Midbrain (tissue), 1 donor: ENCODE measurements at places on chromosomes 6 and 20.

DNA sequence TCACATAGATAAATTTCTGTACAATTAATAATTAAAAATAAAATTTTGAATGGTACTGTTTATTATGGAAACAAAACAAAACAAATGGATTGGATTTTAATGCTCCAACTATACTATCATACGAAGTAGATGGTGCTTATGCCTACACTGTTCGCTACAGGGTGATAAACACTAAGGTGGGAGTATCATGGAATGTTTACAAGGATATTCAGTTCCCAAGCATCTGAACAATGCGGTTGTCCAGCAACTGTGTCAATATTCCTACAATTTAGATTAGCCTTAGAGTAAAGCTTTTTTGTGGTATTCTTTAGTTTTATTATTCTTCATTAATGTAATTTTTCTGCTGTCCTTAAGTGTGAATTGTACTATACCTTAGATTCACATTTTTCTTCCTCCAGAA is 105.1 kb downstream of the MMS22L start:
- no peak for DNase-seq

- DNase-seq: no peak
Measured at GRCh38 chr20:18637224-18637623, 49.4 kb downstream of the DTD1 start.

- DNase-seq: no peak
Measured at GRCh38 chr6:4394786-4395185, 259.4 kb upstream of the ECI2 start.

DNA sequence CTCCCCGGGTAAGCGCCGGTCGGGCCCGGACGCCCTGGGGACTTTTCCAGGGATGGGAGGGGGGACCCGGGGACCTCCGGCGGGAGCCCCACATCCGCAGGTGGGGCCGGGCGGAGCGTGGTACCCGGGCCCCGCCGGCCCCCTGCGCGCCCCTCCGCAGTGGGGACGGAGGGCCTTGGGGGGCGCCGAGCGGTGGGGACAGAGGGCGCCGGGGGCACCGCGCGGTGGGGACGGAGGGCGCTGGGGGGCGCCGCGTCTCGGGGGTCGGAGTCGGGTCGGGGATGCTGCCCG is 270 bp downstream of the PLEKHG1 start:
- no peak for DNase-seq

- peak; percentile 9 for DNase-seq
Measured at GRCh38 chr6:109978174-109979032, at the start of gene GPR6. Gene GPR6 (plus strand): TSS chr6:109978311. CDS start chr6:109979113, 802 bp downstream.

DNA sequence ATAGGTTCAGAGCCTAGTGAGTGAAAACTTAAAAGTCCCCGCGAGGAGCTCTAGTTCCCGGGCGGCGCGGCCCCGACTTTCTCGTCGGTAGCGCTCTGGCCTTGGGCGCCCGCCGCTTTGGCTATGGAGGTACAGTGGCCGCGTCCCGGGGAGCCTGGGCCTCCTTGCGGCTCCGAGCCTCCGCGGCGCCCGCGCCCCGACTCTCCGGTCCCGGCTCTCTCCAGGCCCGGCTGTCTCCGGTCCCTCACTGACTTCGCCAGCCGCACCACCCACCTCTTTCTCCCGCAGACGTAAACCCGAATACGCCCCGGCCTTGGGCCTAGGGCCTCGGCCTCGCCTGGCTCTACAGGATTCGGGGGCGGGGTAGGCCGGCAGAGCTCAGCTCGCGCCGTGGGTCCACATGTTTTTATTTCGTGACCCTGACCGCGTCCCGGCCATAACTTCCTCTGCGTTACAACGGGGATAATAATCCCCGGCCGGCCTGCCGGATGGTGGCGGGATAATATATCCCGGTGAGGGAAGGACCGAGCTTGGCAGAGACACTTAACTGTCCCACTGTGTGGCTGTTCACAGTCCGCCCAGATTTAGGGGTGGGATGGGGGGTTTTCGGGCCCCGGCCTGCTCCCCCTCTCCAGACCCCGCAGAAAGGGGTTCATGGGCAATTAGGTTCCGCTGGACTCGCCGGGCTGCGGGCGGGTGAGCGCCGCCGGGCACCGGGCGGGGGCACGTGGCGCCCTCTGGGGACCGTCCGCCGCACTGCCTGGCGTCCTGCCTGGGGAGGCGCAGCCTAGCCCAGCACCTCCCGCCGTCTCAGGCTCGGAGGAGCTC is 10.0 kb upstream of the TBX18 start:
- DNase-seq: peak; percentile 13

DNA sequence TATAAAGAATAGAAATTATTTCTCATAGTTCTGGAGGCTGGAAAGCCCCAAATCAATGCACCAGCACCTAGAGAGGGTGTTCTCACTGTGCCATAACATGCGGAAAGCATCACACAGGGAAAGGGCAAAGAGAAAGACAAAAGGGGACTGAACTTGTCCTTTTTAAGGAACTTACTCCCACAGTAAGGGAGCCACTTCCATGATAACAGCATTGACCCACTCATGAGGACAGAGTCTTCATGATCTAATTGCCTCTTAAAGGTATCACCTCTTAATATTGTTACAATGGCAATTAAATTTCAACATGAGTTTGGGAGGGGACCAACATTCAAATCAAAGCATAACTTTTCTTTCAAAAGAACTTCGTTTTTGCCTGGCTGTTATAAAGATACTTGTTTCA is 582.2 kb upstream of the ARID1B start:
- DNase-seq: no peak

GRCh38 chr6:149094934-149095351 is 222.6 kb upstream of the TAB2 start:
- DNase-seq: no peak

- DNase-seq: no peak
Measured at GRCh38 chr6:49966334-49966733, 2.4 kb upstream of the DEFB114 start.

- DNase-seq: no peak
Measured at GRCh38 chr6:4914420-4915159, 89.2 kb downstream of the RPP40 start.

GRCh38 chr6:119201480-119201879 is 123.0 kb upstream of the FAM184A start:
- DNase-seq: no peak

GRCh38 chr6:49782725-49783124 is 4.4 kb downstream of the PGK2 start:
- no peak for DNase-seq

GRCh38 chr6:170276369-170277057 is 14.4 kb downstream of the DLL1 start:
- no peak for DNase-seq

DNA sequence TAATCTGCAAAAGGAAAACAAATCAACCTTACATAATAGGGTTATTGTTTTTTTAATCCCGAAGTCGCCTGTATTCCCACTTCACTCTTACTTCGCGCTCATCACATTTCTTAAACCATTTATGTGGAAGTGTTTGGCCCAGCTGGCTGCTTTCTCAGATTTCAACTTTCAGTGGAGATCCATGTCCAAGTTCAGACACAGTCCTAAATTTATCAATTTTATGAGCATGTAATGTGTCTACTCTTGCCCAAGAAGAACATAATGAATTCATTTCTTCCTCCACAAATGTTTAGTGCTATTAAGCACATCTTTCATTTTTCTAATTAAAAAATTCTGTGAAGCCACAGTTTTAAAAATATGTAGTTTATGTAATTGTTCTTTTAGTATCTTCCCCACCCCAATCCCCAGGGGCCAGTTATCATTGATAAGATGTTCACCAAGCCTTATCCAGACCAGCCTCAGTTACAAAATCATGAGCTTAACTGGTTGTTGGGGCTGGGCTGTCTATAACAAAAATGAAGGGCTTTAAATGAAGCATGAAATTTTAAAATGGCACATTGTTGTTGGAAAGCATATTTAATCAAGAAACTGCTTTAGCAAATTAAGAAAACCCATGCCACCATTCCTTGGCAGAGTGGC is 151.7 kb downstream of the UST start:
- no peak for DNase-seq

- no peak for DNase-seq
Measured at GRCh38 chr6:23003671-23004467, 434.5 kb downstream of the HDGFL1 start.

DNA sequence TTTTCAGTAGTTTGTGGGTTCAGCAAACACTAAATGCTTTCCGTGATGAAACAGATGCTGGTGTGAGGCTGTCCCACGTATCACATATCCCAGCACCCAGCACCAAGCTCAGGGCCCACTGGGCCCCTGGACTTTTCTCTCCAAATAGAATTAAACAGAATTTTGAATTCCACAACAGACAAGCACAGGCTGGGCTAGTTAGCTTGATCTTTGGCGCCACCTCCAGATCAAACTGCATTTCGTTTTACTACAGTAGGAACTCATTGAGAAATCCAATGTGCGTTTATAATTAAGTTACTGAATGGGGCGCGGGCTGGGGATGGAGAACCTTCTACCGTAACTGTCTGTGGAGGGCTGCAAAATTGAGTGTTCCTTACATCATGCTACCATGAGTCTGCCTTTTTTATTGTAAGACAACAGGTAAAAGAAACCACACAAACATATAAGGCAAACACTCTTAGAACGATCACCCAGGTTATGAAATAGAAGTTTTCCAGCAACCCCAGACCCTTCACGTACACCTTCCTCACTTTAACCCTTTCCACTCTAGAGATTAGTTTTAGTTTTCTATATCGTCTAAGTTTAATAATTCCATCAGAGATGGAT is 107.8 kb downstream of the ZFP64 start:
- peak; percentile 74 for DNase-seq

DNA sequence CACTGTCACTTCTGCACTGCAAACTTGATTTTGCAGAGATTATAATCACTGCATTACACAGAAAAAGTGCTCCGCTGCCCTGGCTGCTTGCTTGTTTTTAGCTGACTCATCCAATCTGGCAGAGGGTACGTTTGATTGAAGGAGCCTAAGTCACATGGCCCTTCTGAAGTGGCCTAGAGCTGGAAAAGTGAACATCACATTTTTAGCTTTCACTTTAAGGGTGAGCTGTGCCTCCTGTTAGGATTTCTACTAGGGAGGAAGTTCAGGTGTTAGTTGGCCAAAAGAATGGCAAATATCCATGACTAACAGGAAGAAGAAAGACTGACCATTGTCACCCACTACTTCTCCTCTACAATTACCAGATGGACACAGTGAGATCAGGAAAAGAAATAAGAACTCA is 889.1 kb upstream of the MAP3K7 start:
- DNase-seq: peak; percentile 55

- no peak for DNase-seq
Measured at GRCh38 chr6:134738211-134738885, 211.6 kb downstream of the ALDH8A1 start.

- no peak for DNase-seq
Measured at GRCh38 chr6:37801605-37801940, 18.0 kb upstream of the ZFAND3 start.

DNA sequence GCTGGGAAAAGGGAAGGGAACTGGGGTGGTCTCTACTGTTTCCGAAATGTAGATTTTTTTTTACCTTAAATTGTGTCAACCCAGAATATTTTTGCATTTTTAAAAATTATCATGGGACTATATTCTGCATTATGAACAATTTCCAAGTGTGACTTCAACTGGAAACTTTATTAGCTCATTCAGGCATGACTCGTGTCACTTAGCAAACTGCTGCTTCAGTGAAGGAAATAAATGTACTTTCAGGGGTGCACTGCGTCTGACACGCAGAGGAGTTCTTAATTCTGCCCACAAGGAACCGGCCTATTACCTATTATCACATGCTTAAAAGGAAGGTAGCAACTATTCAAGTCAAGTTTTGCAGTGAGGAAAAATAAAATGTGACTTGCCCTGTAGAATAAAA is 291.3 kb upstream of the PRDM1 start:
- no peak for DNase-seq

- no peak for DNase-seq
Measured at GRCh38 chr6:112439432-112439831, 92.3 kb downstream of the RFPL4B start.

- DNase-seq: no peak
Measured at GRCh38 chr6:113127786-113128419, 729.2 kb upstream of the MARCKS start.

GRCh38 chr20:3047486-3048419 is 1.9 kb downstream of the MRPS26 start:
- no peak for DNase-seq

- DNase-seq: no peak
Measured at GRCh38 chr6:52132292-52132691, 44.9 kb upstream of the PKHD1 start.

GRCh38 chr6:149766156-149766769 is 16.7 kb downstream of the PCMT1 start:
- no peak for DNase-seq

DNA sequence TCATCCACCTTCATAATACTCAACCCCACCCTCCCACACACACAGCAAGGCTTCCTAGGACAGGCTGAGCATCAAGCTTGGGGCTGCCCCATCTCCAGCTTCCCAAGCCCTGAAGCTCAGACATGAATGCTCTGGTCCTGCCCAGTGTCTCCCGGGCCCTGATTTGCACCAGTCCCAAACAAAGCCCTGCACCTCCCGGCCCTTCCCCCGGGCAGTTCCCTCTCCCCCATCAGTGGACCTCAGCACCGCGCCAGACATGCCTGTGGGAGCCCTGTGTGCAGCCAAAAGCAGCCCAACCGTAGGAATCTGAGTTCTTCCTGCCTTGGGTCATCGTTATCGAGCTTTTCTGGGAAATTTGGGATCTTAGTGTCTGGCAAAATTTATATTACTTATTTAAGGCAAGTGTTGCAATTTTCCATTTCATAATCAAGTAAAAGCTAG is 63.5 kb downstream of the THBS2 start:
- DNase-seq: no peak

DNA sequence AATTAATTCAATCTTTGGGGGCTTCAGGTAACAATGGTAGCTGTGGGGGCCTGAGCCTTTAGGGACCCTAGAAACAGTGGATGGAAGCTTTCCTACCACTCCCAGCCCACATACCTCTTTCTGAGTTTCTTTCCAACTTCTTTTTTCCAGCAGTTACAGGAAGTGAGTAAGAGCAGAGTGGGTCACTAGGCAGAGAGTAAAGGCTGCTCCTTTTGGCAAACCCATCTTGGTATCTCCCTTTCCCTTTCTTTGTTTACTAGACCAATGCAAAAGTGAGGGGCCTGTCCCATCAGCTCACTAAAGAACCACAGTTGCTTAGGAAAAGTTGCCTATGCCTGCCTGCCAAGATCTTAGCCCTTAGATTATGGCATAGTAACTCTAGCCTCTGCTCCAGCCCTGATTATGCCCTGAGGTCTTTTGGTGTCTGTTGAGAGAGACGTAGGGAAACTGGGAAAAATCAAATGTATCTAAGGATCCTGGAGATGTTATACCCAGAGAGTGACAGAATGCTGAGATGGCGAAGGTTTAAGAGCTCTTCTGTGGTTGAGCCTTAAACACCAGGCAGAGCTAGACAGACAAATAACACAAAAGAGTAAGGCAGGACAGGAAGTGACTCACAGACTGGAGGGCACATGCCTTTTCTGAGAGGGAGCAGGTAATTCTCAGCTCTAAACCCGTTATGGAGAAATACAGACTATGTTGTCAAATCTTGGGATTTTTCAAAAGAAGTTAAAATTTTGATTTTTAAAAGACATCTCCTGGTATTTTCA is 31.3 kb downstream of the TRMT6 start:
- no peak for DNase-seq

- no peak for DNase-seq
Measured at GRCh38 chr6:152225241-152225934, 411.8 kb downstream of the SYNE1 start.
